Trophoblast cell (in vitro differentiated cells and primary cell): ENCODE measurements at places on chromosomes 2 and 18.
A peak's percentile ranks its signal among the peaks of the same experiment; 100 is the strongest.

DNA sequence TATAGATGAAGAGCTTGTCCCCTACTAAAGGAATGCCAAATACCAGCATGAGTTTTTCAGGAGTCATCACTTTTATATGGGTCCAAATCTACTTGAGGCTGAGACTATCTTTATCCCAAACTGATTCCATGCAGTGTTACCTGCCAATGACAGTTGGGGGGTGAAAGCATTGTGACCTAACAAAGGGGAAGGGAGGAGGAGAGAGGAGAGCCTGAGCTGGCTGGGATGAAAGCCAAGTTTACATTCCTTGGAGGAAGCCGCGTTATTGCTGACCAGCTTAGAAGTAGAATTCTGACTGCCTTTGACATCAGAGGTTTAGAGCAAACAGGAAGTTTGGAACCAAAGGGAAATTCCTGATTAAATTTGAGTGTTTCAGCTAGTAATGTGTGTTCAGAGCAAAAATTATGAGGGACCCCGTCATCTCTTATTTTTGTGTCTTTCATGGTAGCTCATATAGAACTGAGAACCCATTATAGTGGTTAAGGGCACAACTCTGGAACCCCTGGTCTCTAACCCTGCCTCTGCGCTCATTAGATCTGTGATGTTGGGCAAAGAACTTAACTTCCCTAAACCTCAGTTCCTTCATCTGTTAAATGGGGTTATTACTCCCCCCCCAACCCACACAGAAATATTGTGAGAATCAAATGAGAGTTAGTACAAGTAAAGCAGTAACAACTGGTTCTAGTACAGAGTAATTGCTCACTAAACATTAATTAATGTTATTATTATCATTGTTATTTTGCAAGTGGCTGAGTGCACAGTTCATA lies 199.3 kb upstream of the EPAS1 start:
- no peaks in the 10 kb centered on the region for H3K27me3 ChIP-seq
- H3K4me1 ChIP-seq, result peaks cover 2% of the 10 kb centered on the region
- DNase-seq, result peak; percentile 65

DNA sequence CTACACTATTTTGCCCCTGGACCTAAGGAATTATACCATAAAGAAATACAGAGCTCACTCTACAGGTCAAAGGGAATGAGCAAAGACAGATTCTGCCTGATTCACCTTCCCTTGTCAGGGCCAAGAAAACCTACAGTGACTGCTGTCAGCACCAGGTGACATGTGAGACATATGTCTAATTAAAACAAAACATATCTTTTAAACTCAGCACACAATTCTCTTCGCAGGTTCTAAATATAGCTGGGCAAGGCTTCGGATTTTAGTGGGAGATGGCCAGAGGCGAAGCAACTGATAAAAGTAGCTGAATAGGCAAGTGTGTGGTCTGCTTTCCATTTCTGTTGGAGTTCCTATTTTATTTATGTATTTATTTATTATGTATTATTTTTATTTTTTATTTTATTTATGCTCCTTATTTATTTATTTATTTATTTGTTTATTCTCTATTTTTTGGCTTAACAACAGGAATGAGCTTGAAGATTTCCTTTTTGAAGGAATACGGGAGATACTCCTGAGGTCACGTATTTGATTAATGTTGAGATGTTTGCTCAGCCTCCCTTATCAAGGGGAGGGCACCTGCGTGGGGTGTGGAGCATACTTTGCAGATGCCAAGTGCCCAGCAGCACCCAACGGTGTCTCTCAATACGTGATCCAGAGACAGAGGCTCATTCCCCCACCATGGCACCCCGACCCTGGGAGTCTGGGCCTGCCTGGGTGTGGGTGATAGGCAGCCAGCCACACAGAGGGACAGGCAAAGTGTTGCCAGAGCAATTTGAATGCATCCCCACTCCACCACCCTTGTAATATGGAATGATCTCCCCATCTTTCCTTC lies 141.8 kb downstream of the RNF152 start:
- H3K4me1 ChIP-seq, result no peaks in the 10 kb centered on the region
- no peak overlapping the region for H3K27ac ChIP-seq
- no peaks in the 10 kb centered on the region for H3K36me3 ChIP-seq
- no peak for DNase-seq

- no peak overlapping the region for H3K27ac ChIP-seq
- peak; percentile 11 for DNase-seq
- no peaks in the 10 kb centered on the region for H3K4me1 ChIP-seq
- no peak overlapping the region for H3K4me3 ChIP-seq
Observed at GRCh38 chr2:207503234-207503633, 26.5 kb upstream of the CREB1 start.

GRCh38 chr2:24628746-24629145 lies 137.7 kb downstream of the NCOA1 start:
- no peaks in the 10 kb centered on the region for H3K27me3 ChIP-seq
- H3K36me3 ChIP-seq, result no peaks in the 10 kb centered on the region
- no peaks in the 10 kb centered on the region for H3K4me1 ChIP-seq
- no peak overlapping the region for H3K4me3 ChIP-seq
- DNase-seq, result no peak
